ENCODE measurements at places on chromosomes 2 and 18.
A peak's percentile ranks its signal among the peaks of the same experiment; 100 is the strongest.

GRCh38 chr18:9707381-9708056, 582 bp upstream of the RAB31 start:
- DNase-seq = no peak

GRCh38 chr2:32011485-32011960, 715 bp upstream of the MEMO1 start:
- no peak for DNase-seq

DNA sequence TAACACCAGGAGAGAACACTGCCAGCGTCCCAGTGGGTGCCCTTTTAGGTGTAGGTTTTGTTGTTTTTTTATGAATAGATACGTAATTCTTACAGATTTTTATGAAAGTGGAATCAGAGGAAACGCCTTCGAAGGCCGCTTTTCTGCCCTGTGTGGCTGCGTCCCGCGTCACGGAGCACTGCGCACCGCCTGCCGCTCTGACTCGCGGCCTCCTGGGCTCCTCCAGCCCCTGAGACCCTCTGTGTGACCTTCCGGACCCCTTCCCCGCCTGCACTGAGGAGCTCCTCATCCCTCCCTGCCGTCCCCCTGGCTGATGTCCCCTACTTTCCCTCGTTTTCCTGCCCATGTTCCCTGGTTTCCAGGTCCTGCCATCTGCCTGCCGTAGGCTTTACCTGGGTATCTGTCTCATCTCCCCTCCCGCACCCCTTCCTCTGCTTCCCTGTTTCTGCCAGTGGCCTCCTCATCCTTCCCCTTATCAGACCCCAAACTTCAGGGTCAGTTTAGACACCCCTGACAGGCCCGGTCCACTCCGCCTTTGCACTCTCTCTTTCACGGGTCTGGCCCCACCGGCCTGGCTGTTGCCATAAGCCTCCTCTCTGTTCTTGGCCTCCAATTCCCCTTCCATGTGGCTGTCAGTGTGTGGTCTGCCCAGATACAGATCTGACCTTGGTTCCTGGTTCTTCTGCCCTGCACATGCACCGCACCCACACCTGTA, 32.7 kb downstream of the PDIA6 start:
- DNase-seq = no peak

DNA sequence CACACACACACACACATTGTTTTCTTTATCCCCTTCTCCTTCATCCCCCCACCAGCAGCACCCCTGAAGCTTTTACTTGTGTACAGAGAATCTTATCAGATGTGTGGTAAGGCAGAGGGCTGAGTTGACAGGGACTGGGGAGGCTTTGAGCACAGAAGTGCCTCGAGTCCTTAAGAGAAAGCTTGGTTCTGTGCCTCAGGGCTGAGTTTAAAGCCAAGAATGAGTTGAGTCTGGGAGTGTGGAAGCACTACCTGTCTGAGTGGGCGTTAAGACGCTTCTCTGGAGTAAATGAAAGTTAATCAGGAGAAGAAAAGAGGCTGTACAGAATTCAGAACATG, 2.7 kb downstream of the ID2 start:
- DNase-seq = peak; percentile 43
